ENCODE measurements at places on chromosomes 11 and 22. TPM values are rescaled to one million over a fixed set of nuclear protein-coding genes. Genes with fewer than 3 reads are reported as not detected.

DNA sequence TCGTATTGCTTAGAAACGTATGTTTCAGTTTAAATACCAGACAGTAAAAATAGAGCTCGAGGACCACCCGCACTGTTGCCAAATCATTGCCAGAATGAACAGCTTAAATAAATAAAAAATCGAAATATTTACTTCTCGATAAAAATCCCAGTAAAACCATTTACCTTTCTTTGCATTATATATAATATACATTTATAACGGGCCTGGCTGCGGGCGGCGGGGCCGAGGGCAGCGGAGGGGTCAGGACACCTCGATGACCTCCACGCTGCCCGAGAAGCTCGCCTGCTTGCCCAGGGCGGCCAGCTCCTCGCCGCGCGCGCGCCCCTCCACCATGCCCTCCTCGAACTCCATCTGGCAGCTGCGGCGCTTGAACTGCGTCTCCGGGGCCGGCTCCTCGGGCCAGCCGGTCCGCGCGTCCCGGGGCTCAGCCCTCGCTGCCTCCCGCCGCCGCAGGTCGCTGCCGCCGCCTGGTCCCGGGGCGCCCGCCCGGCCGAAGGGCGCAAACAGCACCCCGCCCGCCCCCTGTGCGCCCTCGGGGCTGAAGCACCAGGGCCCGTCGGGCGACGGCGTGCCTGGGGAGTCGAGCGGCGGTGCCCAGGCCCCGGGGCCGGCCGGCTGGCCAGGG is 15.7 kb downstream of the DUSP8 start:
- no peak overlapping the region for H3K27ac ChIP-seq
- H3K4me3 ChIP-seq = no peak overlapping the region
- no peak for DNase-seq
- H3K27me3 ChIP-seq = peaks cover 2% of the 10 kb centered on the region
- no peaks in the 10 kb centered on the region for H3K36me3 ChIP-seq
- no peaks in the 10 kb centered on the region for H3K4me1 ChIP-seq

DNA sequence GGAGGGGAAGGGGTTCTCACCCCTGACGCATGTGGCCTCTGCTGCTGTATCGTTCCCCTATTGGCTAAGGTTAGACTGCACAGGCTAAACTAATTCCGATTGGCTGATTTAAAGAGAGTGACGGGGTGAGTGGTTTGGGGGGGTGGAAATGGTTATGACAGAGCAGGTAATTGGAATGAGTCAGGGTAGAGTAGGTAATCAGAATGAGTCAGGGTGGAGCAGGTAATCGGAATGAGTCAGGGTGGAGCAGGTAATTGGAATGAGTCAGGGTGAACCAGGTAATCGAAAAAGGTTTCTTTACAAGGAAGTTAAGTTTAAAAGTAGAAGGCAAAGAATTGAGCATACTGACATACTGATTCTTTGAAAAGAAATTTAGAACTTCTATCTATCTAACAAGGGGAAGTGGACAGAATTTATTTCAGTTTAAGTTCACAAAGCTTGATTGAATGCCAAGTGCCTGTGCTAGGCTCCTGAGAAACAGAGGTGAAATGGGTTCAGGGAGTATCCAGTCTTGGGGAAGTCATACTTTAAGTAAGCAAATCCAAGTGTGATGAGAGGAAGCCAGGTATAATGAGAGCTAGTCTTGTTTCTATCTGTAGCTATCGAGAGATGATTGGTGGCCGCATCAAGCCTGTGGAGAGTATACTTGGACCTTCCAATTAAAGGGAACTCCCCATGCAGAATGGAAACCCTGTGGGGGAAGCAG is 58.0 kb downstream of the C11orf91 start:
- H3K27ac ChIP-seq = no peak overlapping the region
- peaks cover 7% of the 10 kb centered on the region for H3K27me3 ChIP-seq
- H3K4me3 ChIP-seq = no peak overlapping the region

GRCh38 chr22:43571181-43571580 is 159.4 kb downstream of the MPPED1 start:
- no peak for DNase-seq
- no peaks in the 10 kb centered on the region for H3K4me1 ChIP-seq
- no peak overlapping the region for H3K4me3 ChIP-seq
- no peaks in the 10 kb centered on the region for H3K36me3 ChIP-seq
- peaks cover 3% of the 10 kb centered on the region for H3K27me3 ChIP-seq
- H3K27ac ChIP-seq = no peak overlapping the region

DNA sequence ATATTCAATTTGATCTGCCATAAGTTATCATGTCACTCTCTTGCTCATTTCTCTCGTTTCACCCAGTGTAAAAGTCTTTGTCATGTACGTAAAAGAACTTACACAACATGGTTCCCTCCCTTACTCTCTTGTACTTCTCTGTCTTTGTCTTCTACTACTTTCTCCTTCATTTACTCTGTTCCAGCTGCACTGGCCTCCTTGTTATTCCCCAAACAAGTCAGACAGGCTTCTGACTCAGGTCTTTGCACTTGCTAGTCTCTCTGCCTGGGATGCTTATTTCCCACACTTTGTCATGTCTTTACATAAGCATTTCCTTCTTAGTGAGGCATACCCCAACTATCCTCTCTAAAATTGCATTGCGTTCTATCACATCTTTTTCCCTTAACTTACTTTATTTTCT is 117.3 kb downstream of the CYP2R1 start:
- DNase-seq = no peak
- H3K36me3 ChIP-seq = peaks cover 62% of the 10 kb centered on the region
- H3K27me3 ChIP-seq = no peaks in the 10 kb centered on the region
- H3K4me1 ChIP-seq = peaks cover 40% of the 10 kb centered on the region
- no peak overlapping the region for H3K27ac ChIP-seq

- no peaks in the 10 kb centered on the region for H3K27me3 ChIP-seq
- DNase-seq = no peak
- no peak overlapping the region for H3K4me3 ChIP-seq
- no peak overlapping the region for H3K27ac ChIP-seq
- H3K4me1 ChIP-seq = no peaks in the 10 kb centered on the region
These were observed 90.7 kb upstream of the CLNS1A start for GRCh38 chr11:77728203-77728786.

- no peak for DNase-seq
- no peak overlapping the region for H3K27ac ChIP-seq
- H3K36me3 ChIP-seq = no peaks in the 10 kb centered on the region
- H3K4me1 ChIP-seq = no peaks in the 10 kb centered on the region
These were observed 1491.2 kb downstream of the BRD1 start for GRCh38 chr22:48336339-48337060.

- H3K4me1 ChIP-seq = peaks cover 39% of the 10 kb centered on the region
- H3K36me3 ChIP-seq = no peaks in the 10 kb centered on the region
- peak overlapping the region; percentile 95 for H3K4me3 ChIP-seq
These were observed 161.1 kb upstream of the GRK3 start for GRCh38 chr22:25403284-25403810.

DNA sequence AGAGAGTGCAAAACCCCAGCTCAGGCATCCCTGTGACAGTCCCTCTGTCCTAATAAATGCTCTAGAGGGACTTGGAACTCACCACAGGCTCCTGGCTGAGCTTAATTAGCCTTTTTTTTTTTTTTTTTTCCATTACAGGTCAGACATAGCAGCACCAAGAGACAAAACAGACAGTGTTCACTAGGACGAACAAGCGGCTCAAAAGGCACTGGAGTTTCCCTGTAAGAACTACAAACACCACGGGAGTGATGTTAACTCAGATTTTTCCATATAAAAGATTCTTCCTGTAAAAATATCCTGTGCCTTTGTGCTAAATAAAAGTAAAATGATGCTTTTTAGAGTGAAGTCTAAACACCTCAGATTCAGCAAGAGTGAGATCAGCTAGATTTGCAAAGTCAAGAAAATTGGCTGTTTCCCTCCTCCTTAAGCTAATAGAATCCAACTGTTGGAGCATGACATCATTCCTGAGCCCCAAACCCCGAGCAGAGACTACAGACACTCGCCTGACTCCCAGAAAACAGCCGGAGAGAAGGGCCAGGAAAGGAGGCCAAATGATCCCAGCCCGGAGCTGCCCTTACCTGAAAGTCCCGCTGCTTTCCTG is 101.0 kb upstream of the AKIP1 start:
- peak overlapping the region; percentile 76 for H3K4me3 ChIP-seq
- H3K36me3 ChIP-seq = no peaks in the 10 kb centered on the region
- H3K27ac ChIP-seq = no peak overlapping the region
- H3K27me3 ChIP-seq = peaks cover 19% of the 10 kb centered on the region
- H3K4me1 ChIP-seq = peaks cover 10% of the 10 kb centered on the region

GRCh38 chr11:10480760-10481159 is 25.7 kb downstream of the AMPD3 start:
- no peak overlapping the region for H3K27ac ChIP-seq
- peaks cover 3% of the 10 kb centered on the region for H3K36me3 ChIP-seq
- DNase-seq = no peak
- no peaks in the 10 kb centered on the region for H3K27me3 ChIP-seq

DNA sequence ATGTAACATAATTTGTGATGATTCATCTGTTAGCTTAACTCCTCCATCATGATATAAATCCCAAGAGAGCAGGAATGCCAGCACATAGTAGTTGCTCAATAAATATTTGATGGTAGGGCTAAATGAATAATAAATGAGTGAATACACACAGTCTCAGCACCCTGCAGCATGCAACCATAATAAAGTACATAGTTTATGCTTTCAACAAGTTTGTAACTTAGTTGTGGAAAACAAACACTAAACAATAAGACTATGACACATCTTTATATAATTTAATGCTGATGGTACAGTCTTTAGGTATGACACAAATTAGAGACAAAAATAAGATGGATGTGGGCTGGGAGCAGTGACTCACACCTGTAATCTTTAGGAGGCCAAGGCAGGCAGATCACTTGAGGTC is 3.8 kb downstream of the ALKBH8 start:
- H3K27ac ChIP-seq = no peak overlapping the region
- H3K4me1 ChIP-seq = peaks cover 33% of the 10 kb centered on the region
- DNase-seq = no peak
- peaks cover 7% of the 10 kb centered on the region for H3K36me3 ChIP-seq

DNA sequence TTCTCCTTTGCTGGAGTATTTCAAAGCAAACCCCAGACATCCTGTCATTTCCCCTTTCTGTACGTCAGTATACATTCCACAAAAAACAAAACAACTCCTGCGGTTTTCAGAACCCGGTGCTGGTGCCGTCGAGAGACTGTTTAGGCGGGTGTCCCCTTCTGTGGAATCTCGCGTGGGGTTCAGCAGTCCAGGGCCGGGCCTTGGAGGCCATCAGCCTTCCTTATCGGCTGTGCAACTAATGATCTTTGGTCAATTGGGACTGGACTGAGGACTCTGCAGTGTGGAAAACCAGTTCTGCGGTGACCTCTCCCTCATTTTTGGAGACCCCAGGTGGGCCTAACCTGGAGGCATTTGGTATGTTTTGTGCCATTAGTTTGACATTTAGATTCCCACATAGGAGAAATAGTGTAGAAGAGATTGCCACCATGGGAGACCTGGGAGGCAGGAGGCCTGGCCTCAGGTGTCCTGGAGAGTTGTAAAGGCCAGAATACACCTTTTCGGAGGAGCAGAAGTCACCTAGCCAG is 84.4 kb downstream of the TBC1D22A start:
- DNase-seq = no peak
- H3K27ac ChIP-seq = no peak overlapping the region
- no peak overlapping the region for H3K4me3 ChIP-seq
- no peaks in the 10 kb centered on the region for H3K27me3 ChIP-seq

GRCh38 chr22:36010090-36010489 is 18.5 kb downstream of the RBFOX2 start:
- H3K4me3 ChIP-seq = no peak overlapping the region
- DNase-seq = no peak
- H3K36me3 ChIP-seq = no peaks in the 10 kb centered on the region
- no peak overlapping the region for H3K27ac ChIP-seq
- H3K4me1 ChIP-seq = no peaks in the 10 kb centered on the region

- no peak overlapping the region for H3K27ac ChIP-seq
- H3K4me3 ChIP-seq = no peak overlapping the region
- no peak for DNase-seq
- no peaks in the 10 kb centered on the region for H3K36me3 ChIP-seq
- H3K4me1 ChIP-seq = peaks cover 29% of the 10 kb centered on the region
- H3K27me3 ChIP-seq = peaks cover 5% of the 10 kb centered on the region
These were observed 54.4 kb downstream of the TRAF6 start for GRCh38 chr11:36455658-36456111.

DNA sequence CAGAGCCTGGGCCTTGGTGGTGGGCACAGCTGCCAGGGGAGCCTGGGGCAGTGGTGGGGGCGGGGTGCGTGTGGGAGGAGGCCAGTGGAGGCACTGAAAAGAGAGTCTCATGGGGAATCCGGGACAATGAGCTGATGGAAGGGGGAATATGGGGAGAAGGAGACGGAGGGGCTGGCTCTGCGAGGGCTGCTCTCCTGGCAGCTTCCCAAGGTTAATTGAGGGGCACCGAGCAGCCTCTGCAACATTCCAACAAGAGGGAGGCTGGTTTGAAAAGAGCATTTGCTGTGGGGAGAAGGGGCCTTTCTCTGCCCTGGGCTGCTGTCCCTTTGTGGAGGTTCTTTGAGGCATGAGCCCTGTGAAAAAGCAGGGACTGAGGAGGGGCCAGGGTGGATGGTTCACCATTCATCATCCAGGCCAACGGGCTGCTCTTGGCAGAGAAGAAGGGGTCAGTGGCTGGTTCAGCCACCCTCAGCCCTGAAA is 9.4 kb upstream of the IGSF9B start:
- H3K27ac ChIP-seq = no peak overlapping the region
- no peaks in the 10 kb centered on the region for H3K36me3 ChIP-seq
- peak overlapping the region; percentile 5 for H3K4me3 ChIP-seq

DNA sequence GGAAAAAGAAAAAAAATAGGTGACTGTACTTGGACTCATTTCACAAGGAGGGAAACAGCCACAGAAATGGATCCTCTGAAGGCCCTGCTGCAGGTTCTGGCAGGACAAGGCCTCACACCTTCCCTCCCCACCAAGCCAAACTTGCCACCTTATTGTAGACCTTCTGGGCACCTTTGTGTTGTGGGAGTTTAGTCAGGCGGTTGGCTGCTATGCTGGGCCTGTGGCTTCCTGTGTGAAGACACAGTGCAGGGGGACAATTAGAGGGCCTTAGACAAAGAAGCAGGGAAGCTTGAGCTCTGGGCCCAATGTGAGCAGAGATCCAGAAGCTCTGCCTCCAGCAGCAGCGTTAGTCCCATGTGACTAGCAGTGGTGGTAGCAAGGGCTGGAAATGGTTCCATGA is 4.2 kb downstream of the RAB1B start:
- peak overlapping the region; percentile 49 for H3K4me3 ChIP-seq
- H3K27ac ChIP-seq = peak overlapping the region; percentile 11
- peaks cover 41% of the 10 kb centered on the region for H3K4me1 ChIP-seq
- no peak for DNase-seq

- H3K4me3 ChIP-seq = no peak overlapping the region
- H3K36me3 ChIP-seq = no peaks in the 10 kb centered on the region
- no peak overlapping the region for H3K27ac ChIP-seq
- no peaks in the 10 kb centered on the region for H3K4me1 ChIP-seq
- H3K27me3 ChIP-seq = peaks cover 14% of the 10 kb centered on the region
These were observed 62.6 kb downstream of the PKNOX2 start for GRCh38 chr11:125227151-125227550.

The SCN4B gene
- not detected for total RNA-seq

The TBX10 gene
- not detected for total RNA-seq

The RFPL3 gene
- total RNA-seq = not detected

The CREB3L1 gene
- not detected for total RNA-seq

The PATE2 gene
- not detected for total RNA-seq

The HSPB2 gene
- total RNA-seq = not detected

The DEUP1 gene
- total RNA-seq = not detected

The RASSF10 gene
- total RNA-seq = not detected
